Eye (tissue), 1 donor: ENCODE measurements at places on chromosomes 11 and 22.
A peak's percentile ranks its signal among the peaks of the same experiment; 100 is the strongest.

- DNase-seq, result no peak
These were observed 23.6 kb upstream of the CACNG2 start for GRCh38 chr22:36727110-36727509.

DNA sequence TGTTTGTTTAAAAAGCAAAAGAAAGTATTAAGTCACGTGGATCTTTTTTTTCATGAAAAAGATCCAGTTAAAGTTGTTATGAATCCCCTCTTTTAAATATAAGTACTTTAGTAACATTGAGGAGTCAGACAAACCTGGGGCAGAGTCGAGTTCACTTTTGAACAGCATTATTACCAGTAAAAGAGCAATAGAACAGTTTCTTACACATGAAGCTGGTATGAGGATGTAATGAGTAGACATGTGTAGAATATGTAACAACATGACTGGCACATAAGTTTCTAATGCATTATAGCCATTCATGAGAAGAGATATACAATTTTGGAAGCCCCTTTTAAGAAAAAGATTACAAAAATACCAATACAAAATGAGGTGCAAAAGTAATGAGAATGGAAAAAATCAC is 7.6 kb upstream of the MUC15 start:
- no peak for DNase-seq

DNA sequence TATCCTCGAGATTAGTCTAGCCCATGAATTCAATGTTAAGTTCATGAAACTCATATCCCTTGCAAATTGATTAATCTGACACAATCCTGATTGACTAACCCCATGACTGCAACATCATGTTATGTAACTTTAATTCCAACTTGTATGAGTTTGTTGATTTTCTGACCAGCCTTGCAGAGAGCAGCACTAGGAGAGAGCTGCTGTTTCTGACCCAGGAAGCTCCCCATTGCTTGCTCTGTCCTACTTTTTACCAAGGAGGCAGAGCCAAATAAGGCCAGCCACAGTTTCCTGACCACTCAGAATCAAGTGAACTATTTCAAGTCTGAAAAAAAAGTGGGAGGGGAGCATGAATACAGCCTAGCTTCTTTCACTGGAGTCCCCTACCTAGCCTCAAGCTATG is 13.2 kb downstream of the MPZL3 start:
- DNase-seq, result no peak

DNA sequence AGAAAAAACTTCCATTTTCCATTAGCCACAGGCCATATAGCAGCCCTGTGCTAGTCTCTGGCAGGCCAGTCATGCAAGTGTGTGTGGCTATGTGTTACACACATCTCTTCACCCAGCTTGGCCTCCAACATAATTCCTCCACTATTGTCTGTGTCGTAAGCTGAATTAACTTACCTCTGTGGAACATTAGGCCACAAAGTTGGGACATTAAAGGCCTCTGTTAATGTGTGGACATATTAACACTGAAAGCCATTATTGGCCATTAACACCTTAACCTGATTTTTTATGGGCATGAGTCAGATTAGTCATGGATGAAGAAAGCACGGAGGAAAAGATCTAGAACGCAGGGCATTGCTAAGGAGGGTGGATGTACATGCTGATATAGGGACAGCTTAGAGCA is 100.1 kb downstream of the DBX1 start:
- no peak for DNase-seq

GRCh38 chr11:843818-844692 is 1.4 kb downstream of the TSPAN4 start:
- DNase-seq, result peak; percentile 92

DNA sequence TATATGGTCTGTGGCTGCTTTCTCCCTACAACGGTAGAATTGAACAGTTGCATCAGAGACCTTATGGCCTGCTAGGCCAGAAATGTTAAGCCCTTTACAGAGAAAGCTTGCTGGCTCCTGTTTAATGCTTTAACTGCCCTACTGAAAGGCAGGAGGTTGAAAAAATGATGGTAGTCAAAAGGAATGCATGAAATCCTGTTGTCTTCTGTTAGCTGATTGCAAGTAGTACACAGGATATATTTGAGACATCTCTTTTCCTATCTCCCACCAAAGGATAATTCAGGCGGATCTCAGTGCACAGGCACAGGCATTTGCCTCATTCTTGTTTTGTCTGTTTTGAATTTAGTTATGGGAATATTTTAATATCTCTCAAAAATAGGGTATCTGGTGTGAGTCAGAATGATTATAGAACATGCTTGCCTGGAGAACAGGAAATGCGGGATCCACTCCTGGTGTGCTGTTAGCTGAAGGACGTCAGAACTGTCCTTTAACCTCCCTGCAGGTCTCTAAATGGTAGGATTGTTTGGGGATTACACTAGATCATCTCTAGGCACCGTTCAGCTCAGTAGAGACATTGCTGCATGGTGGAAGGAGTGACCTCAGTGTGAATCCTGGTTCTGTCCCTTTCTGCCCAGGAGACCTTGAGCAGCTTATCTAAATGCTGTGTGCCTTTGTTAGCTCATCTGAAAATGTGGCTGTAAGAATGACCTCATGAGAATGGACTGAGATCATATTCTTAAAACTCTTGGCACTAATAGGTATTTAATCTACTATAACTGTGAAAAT is 49.5 kb downstream of the PACS1 start:
- peak; percentile 41 for DNase-seq
